ENCODE measurements at places on chromosomes 12 and 14. TPM values are rescaled to one million over a fixed set of nuclear protein-coding genes. Genes with fewer than 3 reads are reported as not detected.

The GUCY2C gene
- not detected for total RNA-seq

The MANSC4 gene
- not detected for total RNA-seq

- DNase-seq = peak; percentile 66
Observed at GRCh38 chr14:21525962-21526671, at the start of gene SALL2. Gene SALL2 (minus strand): TSS chr14:21526346. CDS start chr14:21526127, 219 bp downstream.

GRCh38 chr12:8780389-8780788 is 42.0 kb upstream of the A2ML1 start:
- no peak for DNase-seq

DNA sequence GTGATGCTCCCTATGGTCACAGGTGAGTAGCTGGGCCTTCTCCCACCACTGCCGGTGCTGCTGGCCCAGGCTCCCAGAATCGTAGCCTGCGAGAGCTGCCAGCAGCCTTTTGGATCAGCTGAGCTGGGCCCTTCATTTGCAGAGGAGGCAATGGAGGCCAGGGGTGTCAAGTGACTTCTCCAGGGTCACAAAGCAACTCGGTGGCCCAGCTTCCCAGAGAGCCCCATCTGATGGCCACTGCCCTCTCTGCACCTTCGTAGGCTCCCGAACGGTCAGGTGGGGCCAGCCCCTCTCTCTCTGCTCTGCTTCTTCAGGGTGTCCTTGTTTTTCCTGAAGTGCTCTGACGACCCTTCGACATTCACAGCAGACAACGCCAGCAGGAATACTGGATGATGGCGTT is 4.6 kb downstream of the KRT80 start:
- DNase-seq = no peak

DNA sequence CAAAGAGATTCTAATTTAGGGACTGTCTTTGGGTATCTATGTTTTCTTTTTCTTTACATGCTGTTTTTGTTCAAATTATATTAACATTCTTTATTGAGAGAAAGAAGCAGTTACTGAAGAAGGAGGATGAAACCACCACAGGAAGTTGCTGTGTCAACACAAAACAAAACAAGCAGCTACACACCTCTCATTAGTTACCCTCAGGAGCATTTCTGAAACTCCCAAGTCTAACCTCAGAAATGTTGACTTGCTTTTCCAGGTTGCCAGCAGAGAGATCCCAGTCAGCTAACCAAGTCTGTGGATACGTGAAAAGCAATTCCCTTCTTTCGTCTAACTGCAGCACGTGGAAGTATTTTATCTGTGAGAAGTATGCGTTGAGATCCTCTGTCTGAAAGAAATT is 33.5 kb downstream of the CLEC1A start:
- DNase-seq = no peak

Data from activated CD8-positive, alpha-beta memory T cell treated with anti-CD3 and anti-CD28 coated beads, Interleukin-2, amount 10 ng/mL, durations not matched to agents 7 days and 5 days (primary cell).